RWPE1 (cell line): ENCODE measurements at places on chromosomes 12 and 14.

DNA sequence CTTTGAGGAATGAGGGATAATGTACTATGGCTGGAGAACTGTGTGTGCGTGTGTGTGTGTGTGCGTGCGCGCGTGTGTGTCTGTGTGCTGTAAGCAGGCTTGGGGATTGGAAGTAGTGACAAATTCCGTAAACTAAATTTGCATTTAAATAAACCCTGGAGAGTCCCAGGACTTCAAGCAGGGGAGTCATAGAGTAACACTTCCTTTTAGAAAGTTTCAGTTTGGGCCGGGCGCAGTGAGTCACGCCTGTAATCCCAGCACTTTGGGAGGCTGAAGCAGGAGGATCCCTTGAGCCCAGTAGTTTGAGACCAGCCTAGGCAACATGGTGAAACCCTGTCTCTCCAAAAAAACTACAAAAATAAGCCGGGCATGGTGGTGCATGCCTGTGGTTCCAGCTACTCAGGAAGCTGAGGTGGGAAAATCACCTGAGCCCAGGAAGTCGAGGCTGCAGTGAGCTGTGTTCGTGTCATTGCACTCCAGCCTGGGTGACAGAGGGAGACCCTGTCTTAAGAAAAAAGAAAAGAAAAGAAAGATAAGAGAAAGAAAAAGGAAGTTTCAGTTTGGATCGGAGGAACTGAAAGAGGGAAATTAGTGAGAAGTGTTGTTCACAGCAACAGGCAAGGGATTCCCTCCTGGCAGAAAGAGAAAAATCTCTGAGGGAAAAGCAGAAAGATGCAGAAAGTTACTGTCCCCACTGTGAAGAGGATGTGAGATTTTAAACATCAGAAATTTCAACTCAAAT, 222.7 kb upstream of the SOX5 start:
- DNase-seq = no peak

DNA sequence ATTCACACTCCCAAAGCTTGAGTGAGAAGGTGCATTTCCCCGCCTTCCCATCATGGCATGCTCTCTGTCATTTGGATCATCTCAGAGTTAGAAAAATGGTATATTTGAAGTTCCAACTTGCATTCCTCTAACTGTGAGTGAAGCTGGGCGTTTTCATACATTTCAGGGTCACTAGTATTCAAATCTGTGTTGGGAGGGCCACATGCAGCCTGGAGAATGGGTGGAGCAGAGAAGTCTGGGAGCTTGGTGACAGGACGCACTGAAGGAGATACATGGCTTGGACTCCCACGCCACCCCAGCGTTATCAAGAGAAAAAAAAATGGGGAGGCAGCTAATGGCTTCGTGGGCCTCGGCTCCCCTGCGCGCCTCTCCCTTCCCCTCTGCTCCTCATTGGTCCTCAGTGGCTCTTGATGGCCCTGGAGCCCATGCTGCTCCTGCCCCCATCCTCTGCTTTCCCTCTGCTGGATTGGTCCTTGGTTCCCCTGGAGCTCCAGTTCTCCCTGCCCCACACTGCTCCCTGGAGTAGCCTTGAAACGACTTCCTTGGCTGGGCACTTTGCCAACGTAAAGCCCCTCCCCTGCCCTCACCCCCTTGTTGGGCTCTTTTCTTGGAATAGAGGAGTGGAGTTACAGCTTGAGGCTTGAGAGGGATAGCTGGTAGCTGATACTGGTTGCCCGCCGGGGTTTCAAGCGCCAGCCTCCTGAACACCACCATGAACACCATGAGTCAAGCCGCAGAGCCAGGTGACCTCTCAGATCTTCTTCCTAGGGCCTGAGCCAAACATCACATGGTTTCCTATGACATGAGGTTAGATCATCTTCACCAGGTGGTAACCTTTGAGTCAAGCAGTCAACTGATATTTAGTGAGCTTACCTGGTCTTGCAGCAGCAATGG, 139.6 kb downstream of the PRKCH start:
- DNase-seq = peak; percentile 83

- no peak for DNase-seq
Measured at GRCh38 chr14:38400751-38401150, 144.9 kb upstream of the CLEC14A start.

DNA sequence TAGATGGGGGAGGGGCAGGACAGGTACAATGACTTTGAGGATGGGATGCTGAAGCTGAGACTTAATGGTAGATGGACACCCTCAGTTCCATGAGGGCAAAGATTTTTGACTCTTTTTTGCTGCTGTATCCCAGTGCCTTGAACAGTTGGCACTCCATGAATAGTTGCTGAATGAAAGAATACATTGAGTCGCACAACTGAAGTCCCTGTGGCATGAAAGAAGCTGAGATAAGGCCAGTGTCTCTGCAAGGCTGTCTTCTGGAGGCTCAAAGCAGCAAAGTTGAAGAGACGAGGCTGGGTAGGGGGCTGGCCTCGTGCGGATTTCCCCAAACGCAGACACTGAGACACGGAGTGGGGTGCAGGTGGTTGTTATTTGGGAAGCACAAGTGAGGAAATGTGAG, 179.3 kb downstream of the ADCK1 start:
- DNase-seq = no peak

- DNase-seq = no peak
Measured at GRCh38 chr12:116922194-116922897, 11.6 kb downstream of the FBXW8 start.

DNA sequence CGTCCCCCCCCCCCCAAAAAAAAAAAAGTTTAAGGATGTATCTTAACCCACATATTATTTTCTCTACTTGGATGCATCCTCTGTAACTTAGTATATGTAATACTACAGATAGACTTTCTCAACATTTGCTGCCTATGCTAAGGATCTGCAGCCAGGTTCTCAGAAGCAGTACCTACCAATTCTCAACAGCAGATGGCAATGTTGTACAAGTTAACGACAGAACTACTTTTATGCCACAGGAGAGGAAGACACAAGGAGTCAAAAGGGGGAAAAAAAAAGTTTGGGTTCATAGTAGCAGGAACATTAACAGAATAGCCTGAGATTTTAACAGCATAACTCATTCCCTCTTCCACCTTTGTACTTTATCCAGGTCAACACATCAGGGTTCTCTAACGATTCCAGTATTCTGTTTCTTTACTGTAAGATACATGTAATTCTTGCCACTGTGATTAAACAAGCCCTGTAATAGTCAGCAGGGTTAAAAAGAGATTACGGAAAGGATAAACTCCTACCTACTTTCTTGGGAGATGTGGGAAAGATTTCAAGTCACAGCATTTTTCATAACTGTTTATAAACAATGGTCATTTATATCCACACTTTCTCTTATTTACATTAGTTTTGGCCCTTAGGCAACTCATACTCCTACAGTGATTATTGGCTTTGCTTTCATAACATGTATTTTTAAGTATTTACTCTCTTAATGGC, 5.7 kb upstream of the NEK9 start:
- DNase-seq = peak; percentile 46

DNA sequence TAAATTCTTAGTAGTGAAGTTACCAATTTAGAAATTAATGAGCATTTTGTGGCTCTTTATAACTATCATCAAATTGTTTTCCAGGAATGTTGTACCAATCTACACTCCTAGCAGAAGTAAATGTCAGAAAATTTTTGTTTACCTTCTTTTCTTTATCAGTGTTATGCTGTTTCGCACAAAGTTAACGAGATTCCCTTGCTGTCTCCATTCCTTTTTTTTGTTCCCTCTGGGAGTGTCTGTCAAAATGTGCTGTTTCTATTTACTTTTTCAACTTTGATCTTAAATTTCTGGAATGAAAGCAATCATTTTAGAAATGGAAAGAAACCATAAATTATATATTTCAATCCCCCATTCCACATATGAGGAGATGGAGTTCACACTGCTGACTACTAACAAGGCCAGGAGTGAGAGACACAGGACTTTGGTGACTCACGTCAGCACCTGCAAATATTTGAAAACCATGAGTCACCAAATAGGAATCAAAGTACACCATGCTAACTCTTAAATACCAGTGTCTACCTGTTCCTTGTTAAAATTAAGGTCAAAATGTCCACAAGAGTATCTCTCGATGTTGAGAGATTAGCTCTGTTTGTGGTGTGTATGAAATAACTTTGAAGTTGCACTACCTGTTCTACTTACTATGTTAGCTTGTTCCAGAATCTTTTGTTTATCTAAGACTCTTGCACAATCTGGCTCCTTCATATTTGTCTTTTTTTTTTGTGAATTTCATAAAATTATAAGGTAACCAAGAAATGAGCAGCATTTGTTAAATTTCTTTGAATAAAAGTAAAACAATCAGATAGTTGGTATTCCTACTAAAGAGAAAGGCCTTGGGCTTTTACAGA, 106.0 kb downstream of the RMST start:
- peak; percentile 76 for DNase-seq

DNA sequence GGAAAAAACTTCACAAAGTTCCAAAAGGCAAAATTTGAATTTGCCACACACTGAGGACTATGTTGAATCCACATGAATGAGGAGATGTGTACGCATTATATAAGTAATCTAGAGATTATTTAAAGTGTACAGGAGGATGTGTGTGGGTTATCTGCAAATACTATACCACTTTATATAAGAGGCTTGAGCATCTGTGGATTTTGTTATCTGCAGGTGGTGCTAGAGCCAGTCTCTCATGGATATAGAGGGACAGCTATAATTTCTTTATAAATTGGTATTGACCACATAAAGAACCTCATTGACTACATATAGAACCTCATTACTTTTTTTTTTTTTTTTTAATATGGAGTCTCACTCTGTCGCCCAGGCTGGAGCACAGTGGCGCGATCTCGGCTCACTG, 32.2 kb upstream of the RXYLT1 start:
- no peak for DNase-seq

DNA sequence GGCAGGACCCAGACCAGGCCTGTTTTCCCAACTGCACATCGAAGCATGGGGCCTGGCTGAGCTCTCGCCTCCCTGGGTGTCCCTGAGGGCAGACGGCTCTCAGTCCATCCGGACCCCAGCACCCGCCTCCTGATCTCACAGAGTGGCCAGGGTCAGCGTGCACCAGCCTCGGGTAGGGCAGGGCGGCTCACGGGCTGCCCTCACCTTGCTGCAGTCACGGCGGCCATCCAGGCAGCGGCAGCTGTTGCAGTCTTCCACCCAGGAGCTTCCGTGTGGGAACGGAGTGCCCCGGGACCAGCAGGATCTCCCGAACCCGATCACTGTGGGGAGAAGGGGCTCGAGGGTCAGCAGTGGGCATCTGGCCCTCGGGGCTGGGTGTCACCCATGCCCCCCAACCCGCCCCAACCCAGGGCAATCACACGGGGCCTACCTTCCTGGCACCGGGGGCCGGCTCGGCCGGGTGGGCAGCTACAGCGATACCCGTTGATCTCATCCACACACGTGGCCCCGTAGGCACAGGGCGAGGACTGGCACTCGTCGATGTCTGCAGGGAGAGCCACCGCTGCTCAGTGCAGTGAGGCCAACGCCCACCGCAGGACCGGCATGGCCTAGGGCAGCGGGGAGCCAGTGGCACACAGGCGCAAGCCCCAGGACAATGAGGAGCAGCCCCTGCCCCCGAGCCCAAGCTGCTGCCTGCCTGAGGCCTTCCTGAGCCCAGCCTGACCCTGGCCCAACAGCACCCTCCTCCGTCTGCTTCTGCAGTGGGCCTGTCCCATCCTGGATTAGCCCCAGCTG, 22.2 kb downstream of the JAG2 start:
- DNase-seq = no peak

DNA sequence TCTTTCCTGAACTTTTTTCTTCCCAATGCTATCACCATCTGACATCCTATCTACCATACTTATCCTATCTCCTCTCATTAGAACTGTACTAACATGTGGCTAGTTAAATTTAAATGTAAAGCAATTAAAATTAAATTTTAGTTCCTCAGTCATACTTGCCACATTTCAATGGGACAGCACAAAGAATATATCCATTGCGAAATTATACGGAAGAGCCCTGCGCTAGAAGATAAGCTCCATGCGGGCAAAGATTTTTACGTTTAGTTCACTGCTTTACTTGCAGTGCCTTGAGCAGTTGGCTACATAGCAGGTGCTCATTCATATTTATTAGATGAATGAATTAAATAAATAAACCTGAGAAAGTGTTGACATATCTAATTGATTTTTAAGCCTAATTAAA, 33.1 kb downstream of the SEC23A start:
- DNase-seq = no peak

DNA sequence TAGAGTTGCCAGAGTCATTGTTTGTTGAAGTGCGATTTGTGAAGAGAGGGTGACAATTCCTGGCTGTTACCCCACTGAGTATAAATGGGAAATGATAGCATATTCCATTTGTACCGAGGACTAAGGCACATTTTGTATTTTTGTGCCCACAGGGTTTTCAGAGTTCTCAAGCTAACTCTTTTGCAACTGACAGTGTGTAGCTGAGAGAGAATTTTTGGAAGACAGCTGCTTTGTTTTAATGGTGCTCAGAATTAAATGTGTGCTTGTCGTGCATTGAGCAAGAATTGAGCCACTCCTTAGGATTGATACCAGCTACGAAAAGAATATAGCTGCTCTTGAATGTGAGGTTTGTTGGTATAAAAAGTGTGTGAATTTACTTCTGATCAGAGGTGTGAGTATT, 21.7 kb downstream of the ANKRD13A start:
- no peak for DNase-seq

- no peak for DNase-seq
Measured at GRCh38 chr14:73325630-73326299, 88.5 kb downstream of the PAPLN start.

DNA sequence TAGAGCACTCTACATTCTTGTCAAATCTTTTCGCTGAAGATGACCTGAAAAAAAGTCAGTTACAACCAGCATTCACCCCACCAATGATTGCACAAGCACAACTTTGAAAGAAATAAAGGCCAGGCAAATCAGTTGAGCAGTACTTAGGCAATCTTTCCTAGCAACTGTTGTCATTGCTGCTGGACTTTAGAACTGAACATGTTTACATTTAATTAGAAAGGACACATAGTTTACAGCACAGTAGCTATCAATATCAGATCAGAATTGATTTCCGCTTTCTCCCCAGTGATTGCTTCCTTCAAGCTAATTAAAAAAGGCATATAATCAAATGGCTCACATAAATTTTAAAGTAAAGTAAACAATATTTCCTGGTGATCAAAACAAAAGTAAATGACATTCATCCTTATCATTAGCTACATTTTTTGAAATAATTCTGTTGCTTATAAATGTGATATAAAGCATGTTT, 128.4 kb downstream of the FOXA1 start:
- DNase-seq = no peak

- DNase-seq = peak; percentile 6
Measured at GRCh38 chr14:90140298-90140955, 78.6 kb downstream of the KCNK13 start.

DNA sequence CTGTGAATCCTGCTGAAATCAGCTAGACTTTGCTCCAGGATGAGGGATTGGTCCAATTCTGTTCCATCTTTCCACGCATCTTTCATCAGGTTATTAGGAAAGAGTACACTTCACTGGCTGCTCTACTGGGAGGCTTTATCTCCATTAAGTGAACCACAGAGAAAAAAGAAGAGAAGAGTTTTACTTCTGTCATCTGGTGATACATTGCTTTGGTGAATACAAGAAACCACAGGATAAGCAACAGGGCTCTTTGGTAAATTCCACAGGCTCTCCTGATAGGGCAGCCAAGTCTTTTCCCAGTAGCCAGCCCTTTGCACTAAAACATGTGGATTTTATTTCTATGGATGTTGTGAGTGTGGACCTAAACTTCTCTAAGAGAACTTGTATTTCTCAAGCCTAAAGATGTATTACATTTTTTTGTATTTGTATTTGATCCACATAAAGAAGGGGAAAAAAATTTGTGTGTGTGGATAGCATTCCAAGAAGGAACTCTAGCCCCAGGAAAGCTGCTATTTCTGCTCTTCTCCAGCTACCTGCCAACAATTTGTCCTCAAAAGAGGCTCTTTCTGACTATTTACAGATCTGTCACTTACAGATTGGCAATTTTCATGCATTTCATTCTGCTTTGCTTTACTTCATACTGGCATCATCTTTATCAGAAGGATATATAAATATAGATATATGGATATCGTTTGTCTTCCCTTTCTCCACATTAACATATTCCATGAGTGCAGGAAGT, 1117.6 kb upstream of the TMEM132C start:
- no peak for DNase-seq
